ENCODE measurements at places on chromosomes 2 and 18.
A peak's percentile ranks its signal among the peaks of the same experiment; 100 is the strongest.

DNA sequence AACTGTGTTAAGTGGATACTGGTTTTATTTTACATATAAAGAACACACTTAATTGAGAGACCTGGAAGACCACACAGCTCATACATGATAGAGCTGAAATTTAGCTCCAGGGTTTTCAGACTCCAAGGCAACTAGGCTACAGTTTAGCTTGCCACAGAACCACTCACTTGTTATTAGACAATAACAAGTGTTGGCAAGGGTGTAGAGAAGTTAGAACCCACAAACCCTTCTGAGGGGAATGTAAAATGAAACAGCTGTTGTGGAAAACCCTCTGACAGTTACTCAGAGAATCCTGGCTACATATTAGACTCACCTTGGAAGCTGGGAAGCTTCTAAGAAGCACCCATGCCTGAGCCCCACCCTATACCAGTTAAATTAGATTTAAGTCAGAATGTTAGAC is 75.3 kb downstream of the MAP3K20 start:
- no peaks in the 10 kb centered on the region for H3K36me3 ChIP-seq
- H3K27ac ChIP-seq: peak overlapping the region; percentile 87
- no peak for DNase-seq

GRCh38 chr2:156704617-156705016 is 268.4 kb downstream of the GPD2 start:
- no peaks in the 10 kb centered on the region for H3K36me3 ChIP-seq
- H3K4me1 ChIP-seq: no peaks in the 10 kb centered on the region
- DNase-seq: no peak
- H3K27me3 ChIP-seq: peaks cover 10% of the 10 kb centered on the region

DNA sequence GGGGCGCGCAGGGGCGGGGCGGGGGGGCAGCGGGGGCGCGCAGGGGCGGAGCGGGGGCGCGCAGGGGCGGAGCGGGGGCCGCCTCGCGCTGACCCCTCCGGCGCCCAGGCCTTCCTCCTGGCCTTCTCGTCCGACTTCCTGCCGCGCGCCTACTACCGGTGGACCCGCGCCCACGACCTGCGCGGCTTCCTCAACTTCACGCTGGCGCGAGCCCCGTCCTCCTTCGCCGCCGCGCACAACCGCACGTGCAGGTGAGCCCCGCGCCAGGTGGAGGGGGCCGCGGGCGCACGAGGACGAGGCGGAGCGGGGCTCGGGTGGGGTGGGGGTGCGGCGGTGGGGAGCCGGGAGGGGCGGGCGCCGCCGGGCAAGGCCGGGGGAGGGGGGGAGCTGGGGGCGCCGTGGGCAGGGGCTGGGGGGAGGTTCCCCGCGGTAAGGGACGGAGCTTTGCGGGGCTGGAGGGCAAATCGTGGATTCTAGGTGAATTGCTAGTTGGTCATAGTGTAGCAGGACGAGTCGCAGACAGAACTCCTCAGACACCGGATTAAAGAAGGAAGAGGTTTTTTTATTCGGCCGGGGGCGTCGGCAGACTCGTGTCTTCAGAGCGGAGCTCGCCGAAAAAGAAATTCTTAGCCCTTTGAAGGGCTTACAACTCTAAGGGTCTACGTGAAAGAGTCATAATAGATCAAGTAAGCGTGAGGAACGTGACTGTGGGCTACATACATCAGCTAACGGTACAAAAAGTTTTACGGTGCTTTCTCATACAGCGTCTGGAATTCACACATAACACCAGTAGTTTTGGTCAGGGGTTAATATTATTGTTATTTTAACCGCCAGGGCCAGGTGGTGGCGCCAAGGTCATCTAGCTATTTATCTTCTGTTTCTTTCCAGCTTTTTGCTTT is 29.9 kb downstream of the ANO7 start:
- peak; percentile 23 for DNase-seq
- peaks cover 8% of the 10 kb centered on the region for H3K4me1 ChIP-seq
- peaks cover 7% of the 10 kb centered on the region for H3K36me3 ChIP-seq
- H3K27ac ChIP-seq: peak overlapping the region; percentile 64
- no peaks in the 10 kb centered on the region for H3K27me3 ChIP-seq
- peak overlapping the region; percentile 90 for H3K4me3 ChIP-seq

DNA sequence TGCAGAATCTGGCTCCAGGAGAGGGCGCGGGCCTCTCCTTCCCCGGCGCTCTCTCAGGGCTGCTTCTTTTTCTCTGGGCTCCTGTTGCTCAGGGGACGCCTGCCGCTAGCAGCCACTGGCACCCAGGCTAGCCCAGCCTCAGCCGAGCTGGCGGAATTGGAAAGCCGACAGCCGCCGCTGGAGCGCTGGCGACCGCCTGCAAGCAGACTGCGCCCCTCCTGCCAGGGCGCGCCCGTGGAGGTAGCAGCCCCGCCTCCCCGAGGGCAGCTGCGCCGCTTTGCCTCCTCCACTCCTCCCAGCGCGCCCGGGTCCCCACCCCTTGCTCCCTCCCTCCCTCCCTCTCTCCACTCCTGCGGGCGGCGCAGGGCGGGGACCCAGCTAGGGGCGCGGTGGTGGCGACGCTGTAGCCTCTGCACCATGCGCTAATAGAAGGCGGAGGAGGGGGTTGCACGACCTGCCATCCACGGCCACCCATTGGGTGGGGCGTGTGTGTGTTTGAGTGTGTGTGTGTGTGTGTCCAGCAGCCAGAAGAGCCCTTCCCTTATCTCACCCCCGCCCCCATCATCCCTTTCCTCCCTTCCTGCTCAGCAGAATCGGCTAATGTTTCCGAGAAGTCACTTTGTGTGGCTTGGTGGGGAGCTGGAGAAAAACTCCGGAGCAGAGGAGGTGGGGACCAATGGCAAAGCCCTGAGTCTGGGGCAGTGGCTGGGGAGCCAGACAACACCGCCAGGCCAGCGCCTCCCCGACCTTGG is at the start of gene SCN9A:
Gene SCN9A (minus strand): TSS at position 209 of the 752 bp plus-strand sequence. CDS start 64,188 bp downstream, outside the sequence.
- H3K27ac ChIP-seq: no peak within 1 kb of the TSS
- no peaks in the 10 kb centered on the region for H3K36me3 ChIP-seq
- no peak for DNase-seq
- H3K4me1 ChIP-seq: no peaks in the 10 kb centered on the region

- no peaks in the 10 kb centered on the region for H3K36me3 ChIP-seq
- H3K27me3 ChIP-seq: peaks cover 61% of the 10 kb centered on the region
- peaks cover 4% of the 10 kb centered on the region for H3K4me1 ChIP-seq
- H3K27ac ChIP-seq: no peak overlapping the region
- no peak overlapping the region for H3K4me3 ChIP-seq
Observed at GRCh38 chr2:29405707-29406106, 290.5 kb downstream of the CLIP4 start.

GRCh38 chr2:109446278-109447131 is 167.3 kb downstream of the SEPTIN10 start:
- H3K4me3 ChIP-seq: no peak overlapping the region
- DNase-seq: no peak
- H3K27me3 ChIP-seq: peaks cover 13% of the 10 kb centered on the region
- no peaks in the 10 kb centered on the region for H3K36me3 ChIP-seq
- H3K4me1 ChIP-seq: no peaks in the 10 kb centered on the region
- H3K27ac ChIP-seq: no peak overlapping the region

GRCh38 chr2:2491964-2492363 is 160.9 kb upstream of the MYT1L start:
- H3K27ac ChIP-seq: no peak overlapping the region
- H3K4me1 ChIP-seq: no peaks in the 10 kb centered on the region
- H3K36me3 ChIP-seq: no peaks in the 10 kb centered on the region

DNA sequence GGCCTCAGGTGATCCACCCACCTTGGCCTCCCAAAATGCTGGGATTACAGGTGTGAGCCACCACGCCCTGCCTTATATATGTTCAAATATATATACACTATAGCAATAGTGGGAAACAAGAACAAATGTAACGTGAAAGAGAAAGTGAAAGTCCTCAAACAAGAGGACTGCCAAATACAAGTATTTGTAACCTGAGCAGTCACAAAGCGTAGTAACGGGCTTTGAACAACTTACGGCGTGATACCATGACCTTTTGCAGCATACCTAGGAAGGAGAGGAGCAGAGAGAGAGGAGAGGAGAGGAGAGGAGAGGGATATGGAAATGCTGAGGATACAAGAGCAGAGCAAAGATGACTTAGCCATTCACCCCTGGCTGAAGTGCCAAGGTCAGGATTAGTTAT is 113.8 kb upstream of the RGPD4 start:
- no peaks in the 10 kb centered on the region for H3K27me3 ChIP-seq
- peak overlapping the region; percentile 73 for H3K4me3 ChIP-seq
- DNase-seq: no peak

GRCh38 chr2:134512734-134513464 is 205.9 kb downstream of the TMEM163 start:
- no peaks in the 10 kb centered on the region for H3K27me3 ChIP-seq
- no peak for DNase-seq
- no peak overlapping the region for H3K4me3 ChIP-seq
- no peaks in the 10 kb centered on the region for H3K36me3 ChIP-seq

DNA sequence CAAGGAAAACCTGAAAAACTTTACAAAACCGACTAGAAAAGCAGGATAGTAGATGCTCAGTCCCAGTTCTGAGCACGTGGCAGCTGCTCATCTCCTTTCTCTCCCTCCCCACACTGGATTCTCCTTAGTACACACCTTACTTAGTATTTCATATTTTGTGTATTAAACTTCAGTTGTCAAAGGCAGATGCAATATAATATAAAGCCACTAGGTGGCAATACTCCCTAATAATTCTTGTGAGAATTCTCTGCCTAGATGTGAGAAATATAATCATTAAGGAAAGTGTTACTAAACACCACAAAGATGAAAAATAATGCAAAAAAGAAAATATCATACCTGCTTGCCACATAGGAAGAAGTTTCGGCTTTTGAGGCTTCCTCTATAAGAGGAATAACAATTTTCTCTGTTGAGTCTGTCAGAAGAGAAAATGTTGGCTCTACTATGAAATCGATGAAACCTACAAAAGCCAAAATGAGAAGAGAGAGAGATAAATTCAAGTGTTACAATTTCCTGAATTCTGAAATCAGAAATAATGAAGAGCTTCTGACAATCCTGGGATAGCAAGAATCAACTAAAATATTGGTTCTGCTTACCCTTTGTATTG is 200.6 kb downstream of the PPP1R1C start:
- no peaks in the 10 kb centered on the region for H3K27me3 ChIP-seq
- no peaks in the 10 kb centered on the region for H3K36me3 ChIP-seq
- no peak for DNase-seq
- no peak overlapping the region for H3K4me3 ChIP-seq

- peaks cover 40% of the 10 kb centered on the region for H3K36me3 ChIP-seq
- peaks cover 81% of the 10 kb centered on the region for H3K4me1 ChIP-seq
- no peaks in the 10 kb centered on the region for H3K27me3 ChIP-seq
- no peak overlapping the region for H3K4me3 ChIP-seq
- no peak for DNase-seq
- H3K27ac ChIP-seq: peak overlapping the region; percentile 72
Observed at GRCh38 chr2:197184959-197185586, 125.5 kb downstream of the ANKRD44 start.

DNA sequence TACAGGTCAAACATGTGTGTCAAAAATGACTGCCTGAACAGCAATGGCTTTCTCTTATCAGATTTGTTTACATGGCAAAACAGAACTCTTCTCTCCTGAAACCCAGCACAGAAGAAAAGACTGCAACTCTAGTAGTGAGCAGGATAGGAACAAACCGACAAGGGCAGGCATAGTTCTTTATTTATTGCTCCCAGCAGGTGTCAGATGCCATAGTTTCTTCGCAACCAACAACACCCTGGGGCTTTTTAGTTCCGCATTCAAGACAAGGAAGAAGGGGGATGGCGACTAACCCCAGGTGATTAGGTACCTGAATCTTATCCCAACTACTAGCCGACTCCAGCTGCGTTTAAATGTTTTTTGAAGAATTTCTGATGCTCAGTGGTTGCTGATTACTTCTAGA is 367.5 kb upstream of the FIGN start:
- no peaks in the 10 kb centered on the region for H3K27me3 ChIP-seq
- H3K36me3 ChIP-seq: no peaks in the 10 kb centered on the region
- H3K4me3 ChIP-seq: no peak overlapping the region
- H3K27ac ChIP-seq: no peak overlapping the region
- no peaks in the 10 kb centered on the region for H3K4me1 ChIP-seq

DNA sequence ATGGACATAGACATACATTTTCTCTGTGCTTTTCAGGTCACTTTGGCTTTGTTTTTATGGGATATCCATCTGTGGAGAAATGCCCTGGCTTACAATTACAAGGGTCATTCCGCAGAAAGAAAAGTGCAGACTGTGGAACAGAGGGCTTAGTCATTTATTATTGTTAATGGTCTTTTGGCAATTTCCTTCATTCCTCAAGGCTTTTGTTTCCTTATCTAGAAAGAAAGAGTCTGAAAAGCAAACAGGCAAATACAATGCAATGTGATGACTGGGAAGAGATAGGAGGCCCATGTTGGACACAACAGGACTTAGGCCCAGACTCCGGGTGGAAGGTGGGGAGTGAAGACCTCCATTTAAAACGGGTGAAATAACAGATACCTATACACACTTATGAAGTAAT is 129.5 kb upstream of the CAVIN2 start:
- no peak overlapping the region for H3K4me3 ChIP-seq
- H3K27ac ChIP-seq: no peak overlapping the region
- H3K36me3 ChIP-seq: peaks cover 2% of the 10 kb centered on the region
- DNase-seq: no peak
- H3K27me3 ChIP-seq: peaks cover 22% of the 10 kb centered on the region

Data from effector memory CD8-positive, alpha-beta T cell (primary cell).